ENCODE measurements at places on chromosomes 2 and 18. TPM values are rescaled to one million over a fixed set of nuclear protein-coding genes. Genes with fewer than 3 reads are reported as not detected.

Gene ADAM23
- 0.03 TPM for total RNA-seq

Gene ASXL3
- not detected for total RNA-seq

Gene PDCD1
- total RNA-seq: not detected

GRCh38 chr2:182593394-182593975 lies 122.6 kb upstream of the DNAJC10 start:
- no peak for DNase-seq

DNA sequence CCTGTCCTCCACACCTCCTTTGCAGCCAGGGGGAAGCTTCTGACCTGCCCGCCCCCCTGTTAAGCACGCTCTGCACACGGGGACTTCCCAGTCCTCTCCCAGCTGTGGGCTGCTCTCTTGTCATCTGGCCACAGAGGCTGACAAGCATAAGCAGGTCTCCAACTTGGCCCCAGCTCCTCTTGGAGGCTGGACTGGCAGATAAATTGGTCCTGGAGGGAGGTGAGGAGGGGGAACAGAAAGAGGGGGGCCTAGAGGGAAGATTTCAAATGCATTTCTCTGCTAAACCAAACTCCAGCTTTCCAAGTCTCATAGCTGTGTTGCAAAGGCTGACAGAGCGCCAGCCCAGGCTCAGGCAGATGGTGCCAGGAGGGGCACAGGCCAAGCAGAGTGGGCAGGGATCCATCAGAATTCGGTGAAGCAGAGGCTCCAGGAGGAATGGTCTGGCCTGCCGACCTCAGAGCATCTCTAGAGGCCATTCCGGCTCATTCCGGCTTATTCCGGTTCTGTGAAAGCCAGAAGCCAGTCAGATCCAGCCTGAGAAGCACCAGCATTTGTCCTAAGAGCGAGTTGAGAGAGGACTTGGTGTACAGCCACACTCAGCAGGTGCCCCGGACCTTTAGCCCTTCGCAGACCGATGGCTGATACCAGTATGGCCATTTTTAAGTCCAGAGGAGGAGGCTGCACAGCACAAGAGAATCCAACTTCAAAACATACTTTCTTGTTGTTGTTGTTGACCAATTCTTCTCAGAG lies 508.9 kb upstream of the MYT1L start:
- peak; percentile 36 for DNase-seq

DNA sequence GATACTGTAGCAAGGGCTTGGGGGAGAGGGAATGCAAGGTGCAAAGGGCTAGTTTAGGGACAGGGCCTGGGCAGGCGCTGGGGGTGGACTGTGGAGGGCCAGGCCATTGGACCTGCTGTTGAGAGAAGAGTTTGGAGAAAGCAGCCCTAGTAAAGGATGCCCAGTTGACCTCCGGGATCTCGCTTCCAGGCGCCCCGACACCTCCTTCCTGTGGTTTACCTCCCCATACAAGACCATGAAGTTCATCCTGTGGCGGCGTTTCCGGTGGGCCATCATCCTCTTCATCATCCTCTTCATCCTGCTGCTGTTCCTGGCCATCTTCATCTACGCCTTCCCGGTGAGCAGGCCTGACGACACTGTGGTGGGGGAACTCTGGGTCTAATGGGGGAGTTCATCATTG lies 229.0 kb downstream of the DYSF start:
- DNase-seq: no peak

GRCh38 chr2:237967463-237967951 lies 693 bp downstream of the UBE2F start:
- peak; percentile 31 for DNase-seq

GRCh38 chr2:122670897-122671296 lies 915.4 kb downstream of the TSN start:
- DNase-seq: no peak

Measured in SJSA1 (cell line).